Fibroblast of the conjunctiva (primary cell): ENCODE measurements at places on chromosomes 2 and 18.

DNA sequence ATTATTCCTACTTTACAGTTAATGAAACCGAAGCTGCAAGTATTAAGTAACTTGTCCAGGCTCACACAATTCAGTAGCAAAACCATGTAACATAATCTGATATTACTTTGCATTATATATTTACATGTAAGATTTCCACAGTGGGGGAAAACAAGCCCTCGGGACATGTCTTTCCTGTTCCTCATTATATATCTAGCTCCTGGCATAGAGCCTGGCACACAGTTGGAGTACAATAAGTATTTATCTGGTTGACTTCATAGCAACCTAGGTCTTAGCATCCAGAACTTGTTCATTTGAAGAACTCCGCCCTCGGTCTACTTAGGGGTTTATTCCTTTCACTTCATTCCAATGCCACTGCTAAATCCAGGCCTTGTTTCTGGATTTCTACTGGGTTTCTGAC, 1.6 kb upstream of the RBM45 start:
- DNase-seq: no peak

- no peak for DNase-seq
These were observed 83.6 kb upstream of the NPAS2 start for GRCh38 chr2:100736121-100736915.

DNA sequence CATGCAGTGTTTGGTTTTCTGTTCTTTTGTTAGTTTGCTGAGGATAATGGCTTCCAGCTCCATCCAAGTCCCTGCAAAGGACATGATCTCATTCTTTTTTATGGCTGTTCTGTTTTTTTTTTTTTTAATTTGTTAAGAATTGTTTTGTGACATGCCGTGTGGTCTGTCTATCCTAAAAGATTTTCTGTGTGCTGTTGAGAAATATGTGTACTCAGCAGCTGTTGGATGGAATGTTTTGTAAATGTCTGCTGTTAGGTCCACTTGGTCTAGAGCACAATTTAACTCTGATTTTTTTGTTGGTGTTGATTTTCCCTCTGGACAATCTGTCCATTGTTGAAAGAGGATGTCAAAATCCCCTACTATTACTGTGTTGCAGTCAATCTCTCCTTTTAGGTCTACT, 80.4 kb upstream of the WDR75 start:
- DNase-seq: no peak

DNA sequence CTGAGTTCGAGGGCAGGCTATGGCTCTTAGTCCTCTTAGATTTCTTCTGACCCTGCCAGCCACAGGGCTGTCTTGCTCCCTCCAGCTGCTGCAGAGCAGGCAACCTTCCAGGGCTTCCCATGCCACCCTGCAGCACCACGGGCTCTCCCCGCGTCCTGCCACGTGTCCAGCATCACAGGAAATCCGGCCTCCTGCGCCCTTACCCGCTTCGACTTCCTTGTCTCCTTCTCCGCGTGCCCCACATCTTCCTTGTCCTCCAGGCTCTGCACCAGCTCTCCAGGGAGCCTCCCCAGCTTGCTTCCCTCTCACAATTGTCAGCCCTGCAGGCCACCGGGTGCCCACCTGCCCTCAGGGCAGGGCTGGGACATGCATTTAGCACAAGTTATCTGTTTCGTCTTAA, 253.5 kb downstream of the DCDC2C start:
- no peak for DNase-seq

DNA sequence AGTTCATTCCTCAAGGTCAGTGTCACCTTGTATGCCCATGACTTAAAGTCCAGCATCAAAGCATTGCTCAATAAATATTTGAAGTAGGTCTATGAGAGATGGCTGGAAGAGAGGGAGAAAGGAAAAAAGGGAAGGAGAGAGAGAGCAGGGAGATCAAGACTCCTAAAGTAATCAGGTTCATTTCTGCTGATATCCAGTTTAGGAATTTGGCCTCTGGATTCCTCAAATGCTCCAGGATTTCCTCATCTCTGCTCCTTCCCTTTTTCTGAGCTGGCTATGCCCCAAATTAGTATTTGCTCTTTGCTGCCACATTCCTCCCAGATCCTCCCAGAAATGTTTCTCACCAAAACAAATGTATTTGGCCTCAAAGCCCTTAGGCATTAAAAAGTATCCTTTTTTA, 739.4 kb upstream of the CHAC2 start:
- no peak for DNase-seq

GRCh38 chr18:7174344-7175095, 56.4 kb upstream of the LRRC30 start:
- DNase-seq: no peak

DNA sequence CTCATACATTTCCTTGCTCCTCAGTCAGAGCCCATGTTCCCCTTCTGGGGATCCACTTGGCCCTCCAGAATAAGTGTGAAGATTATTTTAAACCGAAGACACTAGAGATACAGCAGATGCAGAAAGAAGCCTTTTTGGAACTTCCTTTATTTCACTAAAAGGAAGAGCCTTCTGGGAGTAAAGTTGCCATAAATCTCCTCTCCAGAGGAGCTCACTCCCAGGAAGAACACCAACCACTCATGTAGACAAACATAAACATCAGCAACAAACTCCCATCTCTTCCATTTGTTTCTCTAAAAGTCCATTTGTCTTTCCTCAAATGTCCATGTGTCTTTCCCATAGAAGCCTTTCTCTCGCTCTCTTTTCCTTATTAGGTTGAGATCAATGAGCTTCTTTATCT, 62.4 kb upstream of the MSH6 start:
- no peak for DNase-seq

DNA sequence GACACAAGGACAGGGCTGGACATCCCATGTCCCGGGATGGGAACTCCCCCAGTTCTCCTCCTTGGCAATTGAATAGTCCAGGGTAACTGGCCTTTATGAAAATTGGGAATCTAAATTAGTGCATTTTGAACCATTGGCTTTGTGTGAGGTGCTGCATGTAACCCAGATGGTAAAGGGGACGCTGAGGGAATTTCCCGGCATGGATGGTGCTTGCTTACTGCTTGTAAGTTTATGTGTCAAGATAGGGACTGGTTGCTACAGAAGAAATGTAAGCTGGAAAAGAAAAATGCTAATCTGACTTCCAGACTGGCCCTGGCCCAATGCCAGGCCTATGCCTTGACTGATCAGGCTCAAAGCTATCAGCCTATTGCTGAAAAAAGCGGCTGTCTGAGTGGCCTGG, 1096.7 kb upstream of the DDX18 start:
- DNase-seq: no peak

GRCh38 chr2:241660593-241661213, 23.2 kb downstream of the ATG4B start:
- no peak for DNase-seq

DNA sequence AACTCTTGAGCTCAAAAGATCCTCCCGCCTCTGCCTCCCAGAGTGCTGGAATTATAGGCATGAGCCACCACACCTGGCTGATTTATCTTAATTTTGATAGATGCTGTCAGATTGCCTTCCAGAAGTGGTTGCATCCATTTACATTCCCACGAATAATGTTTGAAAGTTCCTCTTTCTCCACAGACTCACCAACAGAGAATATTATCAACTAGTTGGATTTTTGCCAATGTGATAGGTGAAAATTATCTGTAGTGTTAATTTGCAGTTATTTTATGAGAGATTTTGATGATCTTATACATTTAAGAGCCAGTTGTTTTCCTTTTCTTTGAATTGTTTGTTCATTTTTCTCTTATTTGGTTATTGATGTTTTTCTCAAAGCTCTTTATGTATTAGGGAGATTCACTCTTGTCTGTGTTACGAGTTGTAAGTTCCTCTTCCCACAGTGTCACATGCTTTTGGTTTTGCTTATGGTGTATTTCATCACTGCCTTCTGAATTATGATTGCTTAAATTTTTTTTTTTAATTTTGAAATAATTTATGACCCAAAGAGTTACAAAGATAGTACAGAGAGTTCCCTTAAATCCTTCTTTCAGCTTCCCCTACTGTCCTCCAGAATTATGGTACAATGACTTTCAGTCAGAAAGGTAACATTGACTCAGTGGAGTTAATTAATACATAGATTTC, 20.7 kb upstream of the NT5DC4 start:
- no peak for DNase-seq
